ENCODE measurements at places on chromosomes 3 and 15. TPM values are rescaled to one million over a fixed set of nuclear protein-coding genes. Genes with fewer than 3 reads are reported as not detected.

DNA sequence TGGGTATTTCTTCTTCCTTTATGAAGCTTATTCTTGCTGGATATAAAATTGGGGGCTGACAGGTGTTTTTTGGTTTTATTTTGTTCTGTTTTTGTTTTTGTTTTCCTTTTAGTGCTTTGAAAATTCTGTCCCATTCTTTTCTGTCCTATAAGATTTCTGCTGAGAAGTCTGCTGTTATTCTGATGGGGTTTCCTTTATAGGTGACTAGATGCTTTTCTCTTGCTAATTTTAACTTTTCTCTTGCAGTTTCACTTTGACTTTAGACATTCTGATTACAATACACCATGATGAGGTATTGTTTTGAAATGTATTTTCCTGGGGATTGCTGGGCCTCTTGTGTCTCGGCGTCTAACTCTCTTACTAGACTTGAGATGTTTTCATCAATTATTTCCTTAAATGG is 22.8 kb downstream of the TTC14 start:
- H3K27ac ChIP-seq: peak overlapping the region; percentile 82
- H3K27me3 ChIP-seq: no peaks in the 10 kb centered on the region
- DNase-seq: no peak
- peaks cover 29% of the 10 kb centered on the region for H3K36me3 ChIP-seq
- peaks cover 27% of the 10 kb centered on the region for H3K4me1 ChIP-seq

GRCh38 chr15:66873856-66874255 is 171.8 kb downstream of the SMAD6 start:
- no peaks in the 10 kb centered on the region for H3K4me1 ChIP-seq
- no peaks in the 10 kb centered on the region for H3K36me3 ChIP-seq
- no peak overlapping the region for H3K27ac ChIP-seq
- no peak overlapping the region for H3K4me3 ChIP-seq
- no peak for DNase-seq
- H3K27me3 ChIP-seq: peaks cover 6% of the 10 kb centered on the region

- H3K4me3 ChIP-seq: no peak overlapping the region
- DNase-seq: no peak
- no peaks in the 10 kb centered on the region for H3K4me1 ChIP-seq
Measured at GRCh38 chr15:51658664-51659063, 22.6 kb upstream of the SCG3 start.

DNA sequence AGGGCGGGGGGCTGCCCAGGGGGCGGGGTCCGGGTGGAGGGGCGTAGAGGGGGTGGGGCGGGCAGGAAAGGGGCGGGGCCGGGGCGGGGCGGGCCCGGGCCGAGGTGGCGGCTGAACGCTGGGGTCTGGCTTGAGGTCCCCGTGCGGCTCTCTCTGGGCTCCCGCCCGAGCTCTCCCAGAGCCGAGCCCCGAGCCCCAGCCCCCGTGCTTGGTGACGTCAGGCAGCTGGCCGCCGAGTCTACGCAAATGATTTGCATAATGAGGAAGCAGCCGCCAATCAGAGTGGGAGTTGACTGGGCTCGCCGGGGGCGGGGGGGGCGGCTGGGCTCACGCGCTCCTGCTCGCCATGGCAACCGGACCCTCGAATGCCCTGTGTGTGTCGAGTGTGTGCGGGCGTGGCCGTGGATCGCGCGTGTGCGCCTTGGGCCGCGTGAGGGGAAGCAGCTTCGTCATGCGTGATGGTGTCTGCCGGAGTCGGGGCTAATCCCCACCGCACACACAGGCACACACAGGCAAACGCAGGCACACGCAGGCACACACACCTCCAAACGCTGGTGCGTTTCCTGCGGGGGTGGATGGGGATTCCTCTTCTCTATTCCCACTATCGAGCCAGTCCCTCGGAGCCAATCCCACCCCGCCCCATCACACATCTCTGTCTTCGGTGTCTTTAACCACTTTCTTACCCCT is at the start of gene CELF6:
Gene CELF6 (minus strand): TSS at position 173 of the 687 bp plus-strand sequence. CDS start 283 bp downstream, outside the sequence.
- peak within 1 kb of the TSS; percentile 78 for H3K4me3 ChIP-seq
- peaks cover 11% of the 10 kb centered on the region for H3K36me3 ChIP-seq
- peaks cover 8% of the 10 kb centered on the region for H3K27me3 ChIP-seq
- DNase-seq: peak; percentile 75
- peaks cover 19% of the 10 kb centered on the region for H3K4me1 ChIP-seq

GRCh38 chr15:45107941-45108630 is 5.9 kb downstream of the DUOX2 start:
- DNase-seq: no peak
- H3K27ac ChIP-seq: no peak overlapping the region
- H3K36me3 ChIP-seq: no peaks in the 10 kb centered on the region
- no peak overlapping the region for H3K4me3 ChIP-seq

DNA sequence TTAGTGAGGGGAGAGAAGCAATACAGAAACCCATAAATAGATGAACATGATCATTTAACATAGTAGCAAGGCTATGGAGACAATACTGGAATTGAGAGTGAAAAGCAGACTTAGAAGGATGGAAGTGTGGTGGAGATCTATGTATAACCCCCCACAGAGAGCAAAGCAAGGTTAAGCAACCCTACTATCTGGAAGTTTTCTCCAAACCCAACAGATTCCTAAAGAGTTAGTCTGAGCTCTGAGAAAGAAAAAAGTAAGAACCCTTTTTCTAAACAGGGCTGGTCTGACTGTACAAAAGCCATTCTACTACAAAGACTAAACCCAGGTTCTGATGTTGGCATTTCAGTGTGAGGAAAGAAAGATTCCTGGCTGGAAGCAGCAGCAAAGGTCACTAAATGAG is 153.2 kb downstream of the WNT5A start:
- no peaks in the 10 kb centered on the region for H3K36me3 ChIP-seq
- H3K27ac ChIP-seq: no peak overlapping the region
- peaks cover 4% of the 10 kb centered on the region for H3K27me3 ChIP-seq
- no peak for DNase-seq

GRCh38 chr3:99506-99905 is 97.1 kb upstream of the CHL1 start:
- no peaks in the 10 kb centered on the region for H3K36me3 ChIP-seq
- H3K27ac ChIP-seq: no peak overlapping the region
- H3K4me1 ChIP-seq: no peaks in the 10 kb centered on the region
- no peak overlapping the region for H3K4me3 ChIP-seq
- no peak for DNase-seq

DNA sequence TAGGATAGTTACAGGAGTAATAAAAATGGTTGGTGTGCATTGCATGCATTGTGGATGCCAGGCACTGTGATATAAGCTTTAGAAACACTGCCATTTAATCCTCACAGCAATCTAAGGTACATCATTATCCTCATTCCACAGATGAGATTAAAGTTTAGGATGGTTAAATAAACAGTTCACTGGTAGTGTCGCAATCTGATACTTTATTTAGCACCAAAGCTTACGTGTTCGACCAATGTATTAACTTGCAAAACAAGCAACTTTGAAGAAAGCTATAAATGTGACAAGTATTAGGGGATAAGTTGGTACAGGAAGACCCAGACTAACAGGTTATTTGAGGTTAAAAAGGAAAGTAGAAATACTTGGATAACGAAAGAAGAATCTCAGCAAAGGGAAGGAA is 150.5 kb upstream of the ZNF385D start:
- no peak for DNase-seq
- no peak overlapping the region for H3K27ac ChIP-seq
- no peaks in the 10 kb centered on the region for H3K27me3 ChIP-seq
- no peaks in the 10 kb centered on the region for H3K36me3 ChIP-seq

DNA sequence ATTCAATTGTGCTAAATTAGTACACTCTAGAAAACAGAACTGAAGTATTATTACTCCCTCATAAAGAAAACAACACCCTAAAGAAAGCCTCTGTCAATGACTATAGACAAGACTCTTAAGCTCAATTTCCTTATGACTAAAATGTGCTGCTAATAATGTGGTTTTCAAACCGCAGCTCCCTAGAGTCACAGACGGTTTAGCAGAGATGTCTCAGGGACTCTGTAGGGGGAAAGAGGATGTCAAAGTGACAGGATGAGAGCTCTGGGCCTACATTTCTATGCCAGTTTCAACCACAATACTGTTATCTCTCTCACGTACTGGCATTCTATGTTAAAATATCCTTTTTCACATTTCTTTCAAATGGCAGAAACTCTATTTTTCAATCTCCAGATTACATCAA is 37.6 kb upstream of the WDR49 start:
- no peak overlapping the region for H3K4me3 ChIP-seq
- no peaks in the 10 kb centered on the region for H3K27me3 ChIP-seq
- DNase-seq: peak; percentile 56
- peaks cover 18% of the 10 kb centered on the region for H3K36me3 ChIP-seq
- H3K4me1 ChIP-seq: peaks cover 40% of the 10 kb centered on the region

DNA sequence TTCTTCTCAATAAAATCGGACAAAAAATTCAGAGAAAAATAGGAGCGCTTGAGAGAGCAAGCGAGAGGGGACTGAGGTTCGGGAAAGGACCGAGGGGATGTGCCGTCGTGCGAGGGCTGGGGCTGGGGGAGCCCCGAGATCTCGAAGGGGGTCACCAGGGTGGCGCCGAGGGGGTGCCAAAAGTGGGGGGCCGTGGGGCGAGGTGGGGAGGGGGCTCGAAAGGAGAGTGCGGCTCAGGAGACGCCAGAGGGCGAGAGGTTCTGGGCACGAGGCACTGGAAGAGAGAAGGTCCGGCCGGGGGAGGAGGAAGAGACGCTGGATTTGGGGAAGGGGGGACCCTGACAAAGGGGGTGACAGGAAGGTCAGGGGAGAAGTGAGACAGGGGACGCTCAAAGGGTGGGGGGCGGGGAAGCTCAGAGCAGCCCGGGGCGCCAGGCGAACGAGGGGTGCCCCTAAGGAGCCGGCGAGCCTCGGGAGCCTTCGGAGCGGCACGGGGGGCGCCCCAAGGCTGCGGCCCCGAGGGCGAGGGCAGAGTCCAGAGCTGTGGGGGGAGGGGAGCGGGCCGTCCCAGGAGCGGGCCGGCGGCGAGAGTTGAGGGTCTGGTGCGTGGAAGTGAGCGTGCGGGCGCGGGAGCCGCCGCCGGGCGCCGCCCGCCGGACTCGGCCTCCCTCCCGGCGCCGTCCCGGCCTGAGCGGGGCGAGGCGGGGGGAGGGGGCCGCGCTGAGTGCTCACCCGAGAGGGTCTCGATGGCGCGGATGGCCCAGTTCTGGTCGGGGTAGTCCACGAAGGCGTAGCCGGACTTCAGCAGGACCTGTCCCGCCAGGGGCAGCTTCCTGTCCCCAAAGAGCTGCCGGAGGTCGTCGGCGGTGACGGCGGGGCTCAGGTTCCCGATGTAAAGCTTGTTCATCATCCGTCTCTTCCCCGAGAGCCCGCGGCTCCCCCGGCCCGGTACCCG is 514 bp downstream of the IGF2BP2 start:
- peak; percentile 23 for DNase-seq
- H3K27ac ChIP-seq: no peak overlapping the region
- peaks cover 58% of the 10 kb centered on the region for H3K27me3 ChIP-seq
- H3K36me3 ChIP-seq: no peaks in the 10 kb centered on the region

DNA sequence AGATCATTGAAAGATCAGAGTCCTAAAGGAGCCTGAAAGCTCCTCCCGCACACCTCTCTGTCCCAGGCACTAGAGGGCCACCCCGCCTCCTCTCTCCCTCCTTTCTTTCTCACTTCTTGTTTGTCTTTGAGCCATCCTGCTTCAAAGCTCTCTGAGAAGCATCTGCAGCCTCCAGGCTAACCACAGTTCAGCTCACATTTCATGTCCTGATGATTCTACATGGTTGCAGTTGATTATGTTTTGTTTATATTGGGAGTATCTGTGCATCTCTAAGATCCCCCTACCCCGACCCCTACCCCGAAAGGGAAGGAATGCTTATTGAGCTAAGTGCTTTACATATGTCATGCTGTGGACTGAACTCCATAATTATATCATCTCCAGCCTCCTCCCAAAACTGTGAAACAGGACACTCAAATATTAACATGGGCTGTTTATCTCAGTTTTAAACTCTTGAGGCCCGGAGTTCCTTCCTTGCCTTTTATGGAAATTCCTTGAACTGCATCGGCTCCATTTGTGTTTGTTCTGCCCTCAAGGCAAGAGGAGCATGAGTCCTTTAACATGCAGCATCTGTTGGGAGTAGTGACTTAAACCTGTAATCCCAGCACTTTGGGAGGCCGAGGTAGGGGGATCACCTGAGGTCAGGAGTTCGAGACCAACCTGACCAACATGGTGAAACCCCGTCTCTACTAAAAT is 30.9 kb downstream of the MGLL start:
- peaks cover 16% of the 10 kb centered on the region for H3K27me3 ChIP-seq
- no peaks in the 10 kb centered on the region for H3K36me3 ChIP-seq
- peak; percentile 48 for DNase-seq
- H3K27ac ChIP-seq: no peak overlapping the region

DNA sequence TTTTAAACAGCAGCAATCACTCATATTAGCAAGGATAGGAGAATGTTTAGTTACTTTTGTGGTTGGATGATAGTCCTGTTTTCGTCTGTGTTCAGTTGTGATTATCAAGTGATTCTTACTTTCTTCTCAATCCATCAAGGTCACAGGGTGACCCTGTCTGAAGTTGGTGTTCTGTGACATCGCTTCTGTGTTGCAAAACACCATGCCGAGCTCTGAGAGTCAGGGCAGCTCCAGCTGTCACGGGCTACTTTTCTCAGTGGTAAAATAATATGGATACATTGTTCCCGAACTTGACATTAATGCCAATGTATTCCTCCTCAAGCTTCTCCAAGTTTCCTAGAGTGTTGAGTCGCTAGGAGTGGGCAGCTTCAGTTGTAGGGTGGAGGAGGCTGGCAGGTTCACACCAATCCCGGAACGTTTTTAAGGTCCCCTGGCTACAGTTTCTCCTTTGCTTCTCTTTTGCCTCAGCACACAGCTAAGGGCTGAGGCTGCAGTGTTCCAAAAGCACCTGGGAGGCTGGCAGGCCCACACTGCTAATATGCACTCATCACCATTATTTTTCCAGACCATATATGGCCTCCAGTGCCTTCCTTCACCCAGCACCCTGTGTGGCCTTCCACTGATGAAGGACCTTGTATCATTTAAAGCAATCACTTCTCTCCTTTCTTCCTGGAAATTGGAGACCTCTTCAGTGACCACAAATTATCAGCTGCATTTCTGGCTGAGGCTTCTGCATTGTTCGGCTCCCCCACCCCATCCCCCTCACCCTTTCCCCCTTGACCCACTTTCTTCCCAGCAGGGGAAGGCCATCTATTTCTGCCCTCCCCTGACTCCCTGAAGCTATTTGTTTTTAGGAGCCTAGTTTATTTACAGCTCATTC is 25.8 kb downstream of the COLQ start:
- H3K36me3 ChIP-seq: no peaks in the 10 kb centered on the region
- H3K4me3 ChIP-seq: no peak overlapping the region
- H3K27me3 ChIP-seq: no peaks in the 10 kb centered on the region
- peaks cover 18% of the 10 kb centered on the region for H3K4me1 ChIP-seq

DNA sequence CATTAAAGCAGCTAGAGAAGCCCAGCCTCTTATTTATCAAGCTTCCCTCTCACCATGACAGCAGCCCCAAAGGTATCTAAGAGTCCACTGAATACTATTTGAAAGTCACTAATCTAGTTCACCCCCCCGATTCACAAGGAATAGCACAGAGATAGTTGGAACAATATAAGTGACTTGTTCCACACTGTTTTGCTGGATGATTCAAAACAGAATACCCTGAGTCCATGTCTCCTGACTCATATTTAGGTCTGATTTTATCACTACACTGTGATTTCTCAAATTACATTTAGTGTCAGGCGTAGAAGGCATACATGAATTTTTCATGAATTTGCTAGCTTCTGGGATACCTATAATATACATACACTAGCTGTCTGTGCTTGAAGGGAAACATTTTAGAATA is 18.7 kb upstream of the EOGT start:
- no peaks in the 10 kb centered on the region for H3K27me3 ChIP-seq
- H3K27ac ChIP-seq: no peak overlapping the region
- DNase-seq: no peak
- peaks cover 45% of the 10 kb centered on the region for H3K36me3 ChIP-seq

GRCh38 chr3:184459355-184459754 is 79.5 kb downstream of the CHRD start:
- no peaks in the 10 kb centered on the region for H3K27me3 ChIP-seq
- H3K4me1 ChIP-seq: no peaks in the 10 kb centered on the region
- no peak for DNase-seq

The TUSC7 gene
- total RNA-seq: not detected

The ACVR2B gene
- total RNA-seq: 6.9 TPM
